Activated T-helper 1 cell treated with anti-CD3 and anti-CD28 coated beads, Interleukin-12 subunit alpha, Interleukin-12 subunit beta, Interleukin-2, Interleukin-4 antibody, amounts not matched to agents 30 ng/mL and 10 ng/mL and 1 ng/mL, durations not matched to agents 14 hours and 24 hours and 36 hours (primary cell): ENCODE measurements at places on chromosomes 7 and 10. TPM values are rescaled to one million over a fixed set of nuclear protein-coding genes. Genes with fewer than 3 reads are reported as not detected.

- no peaks in the 10 kb centered on the region for H3K4me1 ChIP-seq
- H3K27ac ChIP-seq = no peak overlapping the region
- H3K4me3 ChIP-seq = no peak overlapping the region
- DNase-seq = no peak
- no peaks in the 10 kb centered on the region for H3K27me3 ChIP-seq
- no peaks in the 10 kb centered on the region for H3K36me3 ChIP-seq
These were observed 72.2 kb upstream of the EEPD1 start for GRCh38 chr7:36080843-36081242.

Gene DDIT4
- total RNA-seq = 178 and 183 TPM in 2 replicates

DNA sequence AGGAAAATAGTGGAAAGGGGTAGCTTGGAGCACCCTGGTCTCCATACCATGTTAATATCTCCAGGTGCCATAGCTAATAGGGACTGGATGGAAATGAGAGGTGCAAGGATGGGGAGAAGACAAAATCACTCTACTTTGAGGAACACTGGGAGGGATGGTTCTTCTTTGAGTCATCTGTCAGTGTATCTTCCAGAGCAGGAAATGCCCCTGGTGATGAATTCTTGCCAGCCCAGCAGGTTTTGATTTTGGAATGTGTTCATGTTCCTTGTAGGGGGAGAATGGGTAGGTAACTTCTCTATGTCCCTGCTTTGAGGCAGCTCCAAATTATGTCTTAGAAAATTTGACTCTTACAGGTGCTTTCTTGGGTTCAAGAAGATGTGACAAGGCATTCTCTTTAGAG is 177.0 kb upstream of the GLI3 start:
- H3K27ac ChIP-seq = no peak overlapping the region
- no peak for DNase-seq
- no peaks in the 10 kb centered on the region for H3K36me3 ChIP-seq
- H3K4me3 ChIP-seq = no peak overlapping the region
- no peaks in the 10 kb centered on the region for H3K27me3 ChIP-seq
- no peaks in the 10 kb centered on the region for H3K4me1 ChIP-seq

- no peak overlapping the region for H3K4me3 ChIP-seq
- H3K27ac ChIP-seq = no peak overlapping the region
These were observed 167.1 kb upstream of the TRIM24 start for GRCh38 chr7:138292951-138293350.

Gene AFAP1L2
- 3.7 and 4.1 TPM in 2 replicates for total RNA-seq

GRCh38 chr10:71838264-71839211 is 12.5 kb downstream of the PSAP start:
- DNase-seq = no peak
- H3K27ac ChIP-seq = peak overlapping the region; percentile 29
- no peak overlapping the region for H3K4me3 ChIP-seq

DNA sequence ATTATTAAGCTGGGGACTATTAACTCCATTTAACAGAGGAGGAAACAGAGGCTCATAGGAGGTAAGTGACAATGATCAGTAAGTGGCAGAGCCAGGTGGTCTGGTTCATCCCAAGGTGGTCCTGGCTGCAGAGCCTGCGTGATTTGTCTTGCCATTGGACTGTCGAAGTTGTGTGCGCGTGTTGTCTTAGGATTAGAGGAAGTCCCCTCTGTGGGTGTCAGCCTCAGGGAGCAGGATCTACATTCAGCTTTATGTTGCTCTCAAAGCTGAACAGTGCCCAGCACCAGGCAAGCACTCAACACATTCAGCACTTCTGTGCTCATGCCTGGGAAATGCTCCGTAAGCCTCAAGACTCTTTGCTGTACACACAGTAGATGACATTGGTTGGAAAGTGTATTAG is 139.5 kb downstream of the HERPUD2 start:
- H3K4me1 ChIP-seq = no peaks in the 10 kb centered on the region
- H3K4me3 ChIP-seq = no peak overlapping the region
- peaks cover 3% of the 10 kb centered on the region for H3K27me3 ChIP-seq
- no peak overlapping the region for H3K27ac ChIP-seq
- DNase-seq = no peak

DNA sequence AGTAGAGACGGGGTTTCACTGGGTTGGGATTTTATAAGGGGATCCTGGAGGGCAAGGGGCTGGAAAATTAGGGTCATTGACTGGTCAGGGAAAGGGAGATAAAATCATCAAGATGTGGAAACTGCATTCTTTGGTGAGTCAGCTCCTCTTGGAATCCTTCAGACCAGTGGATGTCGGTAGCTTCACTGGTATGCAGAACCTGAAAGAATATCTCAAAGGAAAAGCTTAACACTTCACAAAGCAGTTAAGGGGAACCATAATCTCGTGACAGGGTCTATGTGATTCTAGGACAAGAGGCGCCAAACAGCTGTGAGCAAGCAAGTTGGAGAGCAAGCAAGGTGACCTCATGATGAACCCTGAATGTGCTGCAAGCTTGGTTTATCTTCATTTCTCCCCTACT is 634.7 kb upstream of the AUTS2 start:
- no peaks in the 10 kb centered on the region for H3K27me3 ChIP-seq
- no peak overlapping the region for H3K4me3 ChIP-seq
- no peaks in the 10 kb centered on the region for H3K4me1 ChIP-seq
- H3K27ac ChIP-seq = no peak overlapping the region

Gene OPN1SW
- not detected in 2 replicates for total RNA-seq

- no peaks in the 10 kb centered on the region for H3K36me3 ChIP-seq
- H3K4me3 ChIP-seq = no peak overlapping the region
- no peaks in the 10 kb centered on the region for H3K4me1 ChIP-seq
- DNase-seq = no peak
- H3K27me3 ChIP-seq = no peaks in the 10 kb centered on the region
These were observed 523.7 kb upstream of the GALNT17 start for GRCh38 chr7:70608229-70608628.

GRCh38 chr7:140983802-140984201 is 30.9 kb downstream of the MRPS33 start:
- DNase-seq = no peak
- no peaks in the 10 kb centered on the region for H3K36me3 ChIP-seq
- no peak overlapping the region for H3K4me3 ChIP-seq
- no peak overlapping the region for H3K27ac ChIP-seq
- no peaks in the 10 kb centered on the region for H3K4me1 ChIP-seq

Gene GAD2
- total RNA-seq = not detected in 2 replicates

Gene CALML5
- total RNA-seq = not detected in 2 replicates

Gene WDR11
- total RNA-seq = 53.0 and 53.1 TPM in 2 replicates

- no peak for DNase-seq
- H3K36me3 ChIP-seq = no peaks in the 10 kb centered on the region
- no peaks in the 10 kb centered on the region for H3K27me3 ChIP-seq
- no peak overlapping the region for H3K4me3 ChIP-seq
- no peaks in the 10 kb centered on the region for H3K4me1 ChIP-seq
These were observed 146.3 kb downstream of the BAMBI start for GRCh38 chr10:28823501-28824075.

DNA sequence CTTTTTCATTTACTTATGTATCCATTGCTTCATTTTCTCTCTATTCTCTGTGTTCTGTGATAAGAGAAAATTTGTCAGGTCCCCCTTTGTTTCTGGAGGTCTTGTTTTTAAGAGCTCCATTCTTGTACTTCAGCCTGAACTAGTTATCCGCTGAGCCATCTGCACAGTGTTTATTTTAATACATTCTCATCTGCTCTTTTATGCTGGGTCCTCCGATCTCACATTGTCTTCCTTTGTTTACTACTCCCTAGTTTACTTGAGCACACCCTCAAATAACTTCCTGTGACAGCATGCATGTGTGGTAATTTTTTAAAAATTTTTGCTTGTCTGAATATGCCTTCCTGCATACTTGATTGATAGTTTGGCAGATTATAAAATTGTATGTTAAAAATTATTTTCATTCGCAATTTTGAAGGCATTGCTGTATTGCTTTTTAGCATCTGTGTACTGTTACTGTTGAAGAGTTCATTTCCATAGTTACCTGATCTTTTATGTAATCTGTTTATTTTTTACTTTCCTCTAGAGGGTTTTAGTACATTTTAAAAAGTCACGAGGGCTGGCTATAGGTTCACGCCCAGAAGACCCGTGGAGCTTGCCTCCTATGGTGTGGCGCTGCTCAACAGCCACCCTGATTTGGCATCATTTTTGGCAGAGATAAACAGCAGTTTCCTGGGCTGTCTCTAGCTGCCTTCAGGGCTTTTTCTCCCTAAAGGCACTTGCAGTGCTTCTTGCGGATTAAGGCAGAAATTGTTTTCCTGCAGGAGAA is 31.9 kb downstream of the RSBN1L start:
- H3K4me3 ChIP-seq = no peak overlapping the region
- H3K4me1 ChIP-seq = peaks cover 29% of the 10 kb centered on the region
- H3K36me3 ChIP-seq = peaks cover 8% of the 10 kb centered on the region

DNA sequence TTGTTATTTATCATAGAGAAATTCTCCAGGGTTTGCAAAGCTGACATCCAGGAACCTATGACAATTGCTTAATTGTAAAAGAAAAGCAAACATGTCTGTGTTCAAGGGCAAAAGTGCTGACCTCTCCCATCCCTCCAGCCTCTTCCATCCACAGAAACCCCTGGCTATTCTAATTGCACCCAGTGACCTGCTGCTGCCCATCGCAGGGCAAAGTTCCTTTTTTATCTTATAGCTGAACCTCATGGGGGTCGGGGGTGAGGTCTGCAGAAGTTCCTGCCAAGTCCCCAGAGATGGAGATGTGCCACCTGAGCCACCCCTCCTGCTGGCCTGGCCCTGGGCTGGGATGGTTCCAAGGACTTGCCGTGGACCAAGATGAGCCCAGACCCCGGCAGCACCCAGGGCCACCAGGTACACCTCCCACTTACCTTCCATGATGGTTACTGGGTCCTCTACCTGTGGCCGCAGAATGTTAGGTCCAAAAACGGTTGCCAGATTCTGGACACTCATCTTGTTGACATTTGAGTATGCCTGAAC is 146.5 kb downstream of the MAPK8 start:
- DNase-seq = no peak
- H3K27me3 ChIP-seq = no peaks in the 10 kb centered on the region
- H3K4me1 ChIP-seq = no peaks in the 10 kb centered on the region
